ENCODE measurements at places on chromosomes 2 and 18.

- no peak for DNase-seq
Observed at GRCh38 chr2:11984316-11985158, 238.1 kb downstream of the LPIN1 start.

DNA sequence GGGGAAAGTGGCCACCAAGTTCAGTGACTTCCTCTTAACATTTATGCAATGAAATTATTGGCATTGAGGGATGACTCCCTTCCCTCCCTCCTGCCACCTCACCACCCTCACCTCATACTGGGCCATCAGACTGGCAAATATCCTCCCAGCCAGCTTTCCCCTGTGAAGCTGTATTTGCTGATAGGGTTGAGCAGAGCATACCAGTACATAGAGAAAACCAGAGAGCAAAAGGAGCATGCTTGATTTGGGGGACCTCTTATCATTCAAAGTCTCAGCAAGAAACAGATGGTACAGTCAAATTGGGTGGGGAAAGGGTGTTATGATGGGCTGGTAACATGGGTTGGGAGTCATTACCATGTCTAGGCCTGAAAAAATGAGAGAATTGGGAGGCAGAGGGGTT lies 19.1 kb upstream of the B3GNT2 start:
- no peak for DNase-seq

- DNase-seq: no peak
Observed at GRCh38 chr18:75267643-75268363, 57.2 kb downstream of the TSHZ1 start.

GRCh38 chr2:117835990-117836760 lies 21.7 kb downstream of the DDX18 start:
- DNase-seq: peak; percentile 34

GRCh38 chr18:67511840-67512239 lies 4.7 kb downstream of the DSEL start:
- no peak for DNase-seq

GRCh38 chr2:128444121-128444771 lies 125.6 kb upstream of the HS6ST1 start:
- no peak for DNase-seq

- peak; percentile 28 for DNase-seq
Observed at GRCh38 chr18:48541026-48541746, 2.4 kb downstream of the CTIF start.

- DNase-seq: no peak
Observed at GRCh38 chr2:60466161-60466702, 87.2 kb downstream of the BCL11A start.

DNA sequence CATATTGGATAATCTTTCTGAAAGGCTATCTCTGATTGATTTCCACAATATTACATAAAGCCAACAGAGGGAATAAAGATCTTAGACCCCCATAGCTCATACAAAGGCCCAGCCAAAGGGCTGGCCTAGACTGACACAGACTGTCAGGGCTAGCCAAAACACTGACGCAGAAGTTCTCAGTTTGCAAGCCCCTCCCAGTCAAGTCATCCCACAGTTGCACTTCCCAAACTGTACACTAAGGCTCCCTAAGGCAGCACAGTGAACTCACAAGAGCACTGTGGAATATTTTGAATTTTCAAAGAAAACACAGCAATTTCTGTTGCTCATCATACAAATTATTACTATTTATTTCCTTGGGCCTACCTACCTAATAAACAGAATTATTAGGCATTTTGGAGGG lies 244.9 kb downstream of the SP3 start:
- DNase-seq: no peak

DNA sequence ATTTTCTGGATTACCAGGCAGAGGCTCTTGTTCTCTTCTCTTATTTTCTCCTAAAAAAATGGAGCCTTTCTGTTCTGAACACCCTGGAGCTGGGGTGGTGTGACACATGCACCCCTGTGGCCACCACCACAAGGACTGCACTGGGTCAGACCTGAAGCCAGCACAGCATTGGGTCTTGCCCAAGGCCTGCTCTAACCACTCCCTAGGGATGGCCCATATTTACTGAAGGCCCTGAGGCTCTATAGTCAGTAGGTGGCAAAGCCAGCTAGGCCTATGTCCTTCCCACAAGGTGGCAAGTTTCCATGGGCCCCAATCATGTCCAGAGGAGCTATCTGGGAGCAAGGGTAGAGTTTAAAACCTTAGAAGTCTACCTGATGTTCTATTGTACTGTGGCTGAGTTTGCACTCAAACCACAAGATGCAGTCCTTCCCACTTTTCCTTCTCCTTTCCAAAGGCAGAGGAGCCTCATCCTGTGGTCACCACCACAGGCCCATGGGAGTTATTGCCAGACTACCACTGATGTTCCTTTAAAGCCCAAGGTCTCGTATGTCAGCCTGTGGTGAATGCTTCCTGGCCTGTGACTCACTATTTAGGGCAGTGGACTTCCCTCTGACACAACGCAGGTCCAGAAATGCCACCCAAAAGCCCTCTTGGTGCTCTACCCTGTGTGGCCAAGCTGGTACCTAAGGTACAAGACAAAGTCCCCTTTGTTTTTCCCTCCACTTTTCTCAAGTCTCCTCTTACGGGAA lies 15.0 kb upstream of the FMNL2 start:
- DNase-seq: no peak

- DNase-seq: no peak
Observed at GRCh38 chr2:120704696-120705095, 31.0 kb upstream of the GLI2 start.

Data from DMS153 (cell line).